Activated CD4-positive, alpha-beta T cell treated with anti-CD3 and anti-CD28 coated beads, Interleukin-2, amount 50 U/mL, for 4 hours (primary cell): ENCODE measurements at places on chromosomes 6 and 20.
A peak's percentile ranks its signal among the peaks of the same experiment; 100 is the strongest.

GRCh38 chr6:157571269-157571668 lies 190.3 kb downstream of the ZDHHC14 start:
- no peak for DNase-seq

- DNase-seq = no peak
Observed at GRCh38 chr6:22056398-22056797, 240.4 kb downstream of the PRL start.

DNA sequence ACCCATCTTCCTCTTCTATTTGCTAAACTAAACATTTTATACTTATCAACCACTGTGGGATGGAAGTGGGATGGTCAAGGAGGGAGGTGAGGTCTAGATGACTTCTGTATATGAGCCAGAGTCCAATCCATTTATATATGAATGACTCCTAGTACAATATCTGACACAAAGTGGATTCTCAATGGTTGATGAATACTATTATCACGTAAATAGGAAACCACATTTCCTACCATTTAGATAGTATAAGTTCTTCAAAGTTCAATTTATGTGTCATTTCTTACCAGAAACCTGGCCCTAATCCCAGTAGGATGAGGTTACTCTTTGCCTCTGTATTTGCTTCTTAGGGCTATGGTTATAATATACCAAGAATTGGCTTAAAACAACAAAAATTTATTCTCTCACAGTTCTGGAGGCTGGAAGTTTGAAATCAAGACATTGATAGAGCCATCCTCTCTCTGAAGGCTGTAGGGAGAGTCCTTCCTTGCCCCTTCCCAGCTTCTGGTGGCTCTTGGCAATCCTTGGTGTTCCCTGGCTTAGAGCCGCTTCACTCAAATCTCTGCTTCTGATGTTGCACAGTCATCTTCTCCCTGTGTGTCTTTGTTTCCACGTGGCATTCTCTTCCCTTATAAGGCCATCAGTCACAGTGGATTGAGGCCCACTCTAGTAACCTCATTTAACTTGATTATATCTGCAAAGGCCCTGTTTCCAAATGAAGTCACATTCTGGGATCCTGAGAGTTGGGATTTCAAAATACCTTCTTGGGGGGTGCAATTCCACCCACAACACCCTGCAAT lies 41.0 kb upstream of the RAB23 start:
- DNase-seq = no peak

DNA sequence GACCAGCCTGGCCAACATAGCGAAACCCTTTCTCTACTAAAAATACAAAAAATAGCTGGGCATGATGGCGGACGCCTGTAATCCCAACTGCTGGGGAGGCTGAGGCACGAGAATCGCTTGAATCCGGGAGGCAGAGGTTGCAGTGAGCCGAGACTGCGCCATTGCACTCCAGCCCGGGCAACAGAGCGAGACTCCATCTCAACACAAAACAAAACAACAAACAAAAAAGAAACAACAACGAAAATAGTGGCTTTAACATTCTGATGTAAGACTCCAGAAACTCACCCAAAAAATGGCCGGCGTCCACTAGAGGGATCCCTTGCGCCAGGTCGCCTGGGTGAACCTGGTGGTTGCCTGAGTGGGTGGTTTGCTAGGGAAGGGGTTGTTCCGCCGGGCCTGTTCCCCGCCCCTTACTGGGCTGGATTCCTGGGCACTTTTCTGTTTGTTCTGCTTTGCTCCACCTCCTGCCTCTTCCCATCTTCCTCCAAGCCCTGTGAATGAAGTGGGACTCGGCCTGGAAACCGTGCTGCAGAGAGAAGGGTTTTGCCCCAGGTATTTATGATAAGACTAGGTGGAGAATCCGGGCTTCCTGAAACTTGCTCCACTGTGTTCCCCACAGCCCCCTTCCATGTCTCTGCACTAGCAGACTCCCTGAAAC lies 1.5 kb downstream of the PABPC1L start:
- DNase-seq = peak; percentile 40

GRCh38 chr6:17311595-17312311 lies 30.6 kb downstream of the RBM24 start:
- no peak for DNase-seq

GRCh38 chr20:5046656-5047339 lies 45.5 kb upstream of the SLC23A2 start:
- no peak for DNase-seq

DNA sequence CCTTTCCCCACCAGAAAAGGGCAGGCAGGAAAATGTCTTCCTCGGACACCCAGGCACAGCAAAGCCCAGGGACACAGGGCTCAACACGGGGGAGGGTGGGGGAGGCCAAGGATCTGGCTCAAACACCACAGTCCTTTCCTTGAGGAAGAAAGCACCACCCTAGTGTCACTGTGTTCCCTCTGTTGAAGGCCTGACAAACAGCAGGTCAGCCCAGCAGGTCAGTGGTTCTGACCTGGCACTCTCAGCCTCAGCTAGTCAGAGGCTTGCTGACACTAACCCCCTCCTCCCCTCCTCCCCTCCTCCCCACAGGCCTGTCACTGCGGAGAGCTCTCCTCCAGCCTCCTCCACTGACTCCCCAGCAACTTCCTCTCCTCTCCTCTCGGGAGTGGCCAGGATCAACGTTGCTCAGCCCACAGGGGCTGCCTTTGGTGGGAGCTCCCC lies 239.6 kb downstream of the LRFN2 start:
- DNase-seq = no peak

- no peak for DNase-seq
Observed at GRCh38 chr20:44832724-44833123, 22.4 kb upstream of the RIMS4 start.

DNA sequence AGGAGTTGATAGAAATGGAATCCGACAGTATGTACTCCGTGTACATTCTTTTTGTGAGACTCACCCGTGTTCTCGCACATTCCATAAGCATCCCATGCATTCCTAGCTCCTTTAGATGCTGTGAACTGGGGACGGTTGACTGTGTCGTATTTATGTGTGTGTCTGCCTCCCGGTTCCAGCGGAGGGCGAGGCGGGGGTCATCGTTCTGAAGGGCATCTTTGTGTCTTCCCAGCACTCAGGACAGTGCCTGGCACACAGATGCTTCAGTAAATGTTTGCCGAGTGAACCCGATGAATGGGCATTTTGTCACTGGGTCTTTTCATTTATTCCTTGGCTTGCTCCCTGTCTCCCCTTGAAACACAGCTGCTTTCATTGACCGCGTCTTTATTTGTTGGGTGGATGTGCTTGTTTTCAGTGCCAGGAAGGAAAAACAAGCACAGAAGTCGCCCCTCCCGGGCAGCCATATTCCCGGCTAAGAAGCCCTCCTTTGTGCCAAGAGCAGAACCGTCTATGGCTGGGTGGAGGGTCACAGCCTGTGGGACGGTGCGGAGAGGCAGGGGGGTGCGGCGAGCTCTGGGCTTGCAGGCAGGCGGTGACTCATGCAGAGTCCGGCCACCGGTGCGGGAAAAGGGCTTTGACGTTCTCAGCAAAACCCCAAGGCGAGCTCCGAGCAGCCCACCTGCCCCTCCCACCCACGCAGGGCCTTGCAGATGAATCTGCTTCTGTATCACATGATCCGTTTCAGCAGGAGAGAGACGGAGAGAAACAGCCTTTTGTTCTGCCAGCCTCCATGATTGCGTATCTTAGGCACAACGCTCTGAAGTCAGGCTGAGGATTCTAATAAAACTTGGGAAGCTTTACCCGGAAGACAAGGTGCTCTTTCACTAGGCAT lies 11.2 kb upstream of the PSMG4 start:
- DNase-seq = no peak

- no peak for DNase-seq
Observed at GRCh38 chr20:39021748-39022147, 59.6 kb downstream of the DHX35 start.

GRCh38 chr6:142906945-142907470 lies 38.0 kb downstream of the HIVEP2 start:
- no peak for DNase-seq

- no peak for DNase-seq
Observed at GRCh38 chr6:99993146-99993532, 884 bp downstream of the MCHR2 start.

DNA sequence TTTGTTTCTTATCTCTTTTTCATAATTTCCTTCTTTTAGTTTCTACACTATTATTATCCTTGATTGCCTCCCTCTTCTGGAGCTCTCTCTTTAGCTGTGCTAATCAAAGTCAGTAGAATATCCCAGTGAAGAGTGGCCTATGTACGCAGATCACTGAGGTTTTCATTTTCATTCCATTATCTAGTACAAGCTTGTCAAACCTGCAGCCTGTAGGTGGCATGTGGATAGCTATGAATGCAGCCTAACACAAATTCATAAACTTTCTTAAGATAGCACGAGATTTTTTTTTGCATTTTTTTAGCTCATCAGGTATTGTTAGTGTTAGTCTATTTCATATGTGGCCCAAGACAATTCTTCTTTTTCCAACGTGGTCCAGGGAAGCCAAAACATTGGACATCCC lies 825.7 kb upstream of the MAP3K7 start:
- no peak for DNase-seq

GRCh38 chr6:28117386-28118050 lies 6.9 kb upstream of the ZSCAN16 start:
- DNase-seq = no peak

DNA sequence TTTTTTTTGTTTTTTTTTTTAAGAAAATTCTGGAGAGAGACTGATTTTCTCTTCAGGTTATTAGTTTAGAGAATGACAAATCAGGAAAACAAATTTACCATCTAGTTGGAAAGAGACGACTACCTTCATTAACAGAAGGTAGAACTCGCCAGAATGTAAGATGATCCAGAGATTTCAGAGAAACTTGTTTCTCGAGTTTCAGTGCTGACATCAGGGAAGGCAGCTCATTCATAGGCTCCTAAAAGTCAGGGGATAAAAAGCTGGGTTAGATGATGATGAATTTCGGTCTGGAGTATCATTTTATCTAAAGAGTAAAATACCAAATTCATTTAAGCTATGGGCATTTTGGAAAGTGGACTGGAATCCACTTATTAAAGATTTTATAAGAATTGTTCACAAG lies 27.9 kb downstream of the ZNF334 start:
- DNase-seq = no peak

- DNase-seq = no peak
Observed at GRCh38 chr6:114039841-114040240, 68.9 kb upstream of the HDAC2 start.

DNA sequence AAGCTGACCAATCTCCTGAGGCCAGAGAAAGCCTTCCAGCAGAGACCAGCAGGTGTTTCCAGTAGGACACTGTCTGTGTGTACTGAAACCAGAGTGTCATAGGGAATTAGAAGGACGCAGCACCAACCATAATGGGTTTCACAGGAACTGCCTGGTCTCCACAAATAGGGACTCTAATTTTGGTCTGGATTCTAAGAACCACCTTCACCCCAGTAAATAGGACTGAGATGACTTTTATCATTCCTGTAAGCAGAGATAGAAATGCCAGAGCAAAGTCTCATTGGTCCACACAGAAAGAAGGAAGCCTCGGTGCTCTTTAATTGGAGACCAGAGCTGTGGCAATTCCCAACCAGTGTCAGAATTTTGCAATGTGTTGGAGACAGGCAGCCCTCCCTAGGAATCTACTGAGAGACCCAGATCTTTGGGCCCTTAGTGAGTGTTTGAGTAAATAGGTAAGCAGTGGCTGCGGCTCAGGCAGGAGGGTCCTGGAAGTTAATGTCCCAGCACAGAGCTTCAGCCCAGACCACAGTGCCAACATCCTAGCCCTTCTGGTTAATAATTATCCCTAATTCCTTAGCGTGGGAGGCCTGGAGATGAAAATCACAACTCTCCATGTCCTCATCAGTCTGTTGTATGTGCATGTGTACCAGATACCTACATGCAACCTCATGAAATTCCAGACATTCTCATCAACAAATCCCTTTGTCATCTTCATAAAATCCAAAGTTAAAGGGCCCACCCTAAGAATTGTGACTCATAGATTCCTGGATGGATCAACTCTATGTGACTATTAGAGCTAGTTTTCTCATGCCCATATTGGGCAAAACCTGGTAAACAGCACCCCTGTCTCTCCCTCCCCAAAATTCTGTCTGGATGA lies 81.2 kb downstream of the UNC5CL start:
- no peak for DNase-seq

DNA sequence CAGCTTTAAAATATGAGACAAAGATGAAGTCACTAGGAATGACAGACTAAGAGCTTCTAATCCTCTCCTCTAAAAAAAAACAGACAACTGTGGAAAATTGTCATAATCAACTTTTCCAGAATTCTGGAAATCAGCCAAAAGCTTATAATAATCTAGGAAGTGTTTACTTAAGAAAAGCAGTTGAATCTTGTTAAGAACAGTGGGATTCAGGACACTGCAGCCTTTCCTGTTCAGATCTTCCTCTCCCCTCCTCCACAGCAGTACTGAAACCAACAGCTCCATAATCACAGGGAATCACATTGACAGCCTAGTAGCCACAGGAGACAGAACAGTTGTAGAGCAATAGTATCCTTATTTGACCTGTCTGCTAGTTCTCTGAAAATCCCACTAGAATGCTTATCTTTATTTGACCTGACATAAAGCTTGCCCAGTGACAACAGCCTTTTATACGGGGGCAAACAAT lies 41.6 kb downstream of the IBTK start:
- no peak for DNase-seq

GRCh38 chr20:51164731-51165130 lies 141.8 kb upstream of the KCNG1 start:
- DNase-seq = no peak

GRCh38 chr6:168131464-168132415 lies 52.7 kb upstream of the FRMD1 start:
- DNase-seq = no peak

DNA sequence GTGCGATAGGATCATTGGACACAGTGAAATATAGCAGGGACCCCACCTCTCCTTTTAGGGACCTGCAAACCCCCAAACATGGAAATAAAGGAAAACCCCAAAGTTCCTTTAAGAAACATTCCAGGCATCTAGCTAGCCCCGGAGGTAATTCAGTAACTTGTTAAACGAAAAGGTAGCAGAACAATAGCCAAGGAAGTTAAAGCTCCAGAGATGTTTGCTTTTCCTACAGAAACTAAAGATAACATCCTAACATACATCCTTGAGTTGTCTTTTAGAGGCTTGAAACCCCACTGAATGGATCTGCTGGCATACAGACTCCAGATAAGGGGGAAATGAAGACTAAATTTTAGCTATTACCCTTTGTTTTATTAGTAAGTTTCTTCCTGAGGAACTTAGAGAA lies 51.0 kb downstream of the FAM184A start:
- no peak for DNase-seq

DNA sequence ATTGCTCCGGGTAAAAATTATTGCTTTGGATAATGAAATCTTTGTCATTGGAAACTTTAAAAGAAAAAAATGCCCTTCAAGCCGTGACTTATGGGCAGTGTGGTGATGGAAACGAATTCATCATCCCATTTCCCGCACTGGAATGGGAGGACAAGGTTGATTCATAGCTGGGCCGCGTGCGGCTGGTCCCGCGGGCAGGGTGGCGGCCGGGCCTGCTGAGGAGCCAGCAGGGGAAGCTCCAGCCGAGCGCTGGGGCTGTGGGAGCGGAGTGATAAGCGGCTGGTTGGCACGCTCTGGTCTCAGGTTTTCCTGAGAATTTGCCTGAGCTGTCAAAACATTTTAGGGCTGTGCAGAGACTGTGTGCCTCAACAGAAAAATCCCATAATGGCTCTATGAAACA lies 351.7 kb downstream of the CDC5L start:
- DNase-seq = no peak
